NCI-H460 (cell line): ENCODE measurements at places on chromosomes 1 and 21. TPM values are rescaled to one million over a fixed set of nuclear protein-coding genes. Genes with fewer than 3 reads are reported as not detected.

WLS gene
- total RNA-seq: 21.7 and 27.3 TPM in 2 replicates

FCRL6 gene
- total RNA-seq: not detected in 2 replicates

DNA sequence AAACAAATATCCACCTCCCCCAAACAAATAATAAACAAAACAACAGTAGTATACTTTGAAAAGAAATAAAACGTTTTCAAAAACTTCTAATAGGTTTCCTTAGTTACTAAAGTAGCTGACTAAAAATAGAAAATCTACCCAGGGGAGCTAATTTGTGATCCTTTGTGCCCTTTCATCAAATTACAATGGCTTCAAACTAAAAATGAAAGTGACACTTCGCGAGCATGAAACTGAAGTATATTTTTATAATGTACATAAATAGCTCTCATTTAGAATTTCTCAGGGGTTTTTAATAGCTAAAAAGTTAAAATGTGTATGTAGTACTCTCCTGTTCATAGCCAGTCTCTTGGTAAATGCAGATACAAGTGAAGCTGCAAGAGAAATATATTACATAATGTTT lies 78.4 kb downstream of the BRINP3 start:
- DNase-seq: no peak

- no peak for DNase-seq
Measured at GRCh38 chr1:61083013-61083806, 849 bp downstream of the NFIA start.

DNA sequence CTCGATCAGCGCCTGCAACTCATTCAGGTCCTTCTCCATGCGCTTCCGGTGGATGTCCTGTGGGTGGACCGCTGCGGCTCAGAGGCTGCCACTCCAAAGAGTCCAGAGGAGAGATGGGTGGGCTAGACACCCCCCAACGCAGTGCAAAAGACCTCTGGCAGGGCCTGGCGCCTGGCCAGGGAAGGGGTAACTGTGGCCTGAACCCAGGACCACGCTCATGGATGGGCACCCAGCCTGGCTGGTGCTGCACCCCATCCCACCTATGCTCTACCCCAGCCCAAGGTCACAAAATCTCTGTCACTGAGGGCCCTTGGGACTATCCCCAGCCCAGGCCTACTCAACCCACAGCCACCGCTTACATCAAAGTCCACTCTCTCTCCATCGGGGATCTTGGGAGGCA lies 12.2 kb downstream of the TNNT2 start:
- DNase-seq: no peak

DNA sequence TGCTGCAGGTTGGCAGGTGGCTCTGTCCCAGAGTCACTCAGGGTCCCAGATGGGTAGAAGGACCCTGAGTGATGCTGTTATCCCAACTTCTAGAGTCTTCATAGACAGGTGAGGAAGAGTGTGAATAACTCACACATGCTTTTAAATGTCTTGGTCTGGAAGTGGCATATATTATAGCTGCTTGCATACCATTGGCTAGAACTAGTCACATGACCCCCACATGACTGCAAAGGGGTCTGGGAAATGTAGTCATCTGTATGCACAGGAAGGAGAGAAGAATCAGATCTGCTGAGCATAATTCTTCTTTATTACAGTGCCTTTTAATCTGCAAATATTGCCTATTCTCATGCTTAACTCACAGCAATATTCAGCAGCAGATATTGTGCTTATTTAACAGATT lies 28.2 kb upstream of the KLHDC7A start:
- DNase-seq: no peak

DNA sequence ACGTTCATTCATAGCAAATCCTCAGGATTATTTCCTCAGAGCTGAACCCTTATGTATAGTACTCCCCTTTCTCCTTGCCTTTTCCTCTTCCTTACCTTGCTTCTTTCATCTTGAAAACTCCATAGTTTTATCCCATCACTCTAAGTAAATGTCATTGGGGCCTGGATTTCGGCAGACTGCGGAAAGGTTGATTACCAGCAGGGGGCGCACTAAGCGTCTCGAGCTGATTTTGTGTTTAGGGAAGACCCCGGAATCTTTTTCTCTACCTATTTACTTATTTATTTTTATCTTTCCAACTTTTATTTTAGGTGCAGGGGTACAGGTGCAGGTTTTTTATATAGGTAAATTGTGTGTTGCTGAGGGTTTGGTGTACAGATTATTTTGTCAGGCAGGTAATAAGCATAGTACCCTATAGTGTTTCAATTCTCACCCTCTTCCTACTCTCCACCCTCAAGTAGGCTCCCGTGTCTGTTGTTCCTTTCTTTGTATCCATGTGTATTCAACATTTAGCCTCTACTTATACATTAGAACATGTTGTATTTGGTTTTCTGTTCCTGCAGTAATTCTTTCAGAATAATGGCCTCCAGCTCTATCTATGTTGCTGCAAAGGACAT lies 11.4 kb upstream of the MTARC1 start:
- peak; percentile 54 for DNase-seq

- peak; percentile 91 for DNase-seq
Measured at GRCh38 chr1:156689035-156689952, 12.1 kb upstream of the NES start.
